ENCODE measurements at places on chromosomes 7 and 10.

DNA sequence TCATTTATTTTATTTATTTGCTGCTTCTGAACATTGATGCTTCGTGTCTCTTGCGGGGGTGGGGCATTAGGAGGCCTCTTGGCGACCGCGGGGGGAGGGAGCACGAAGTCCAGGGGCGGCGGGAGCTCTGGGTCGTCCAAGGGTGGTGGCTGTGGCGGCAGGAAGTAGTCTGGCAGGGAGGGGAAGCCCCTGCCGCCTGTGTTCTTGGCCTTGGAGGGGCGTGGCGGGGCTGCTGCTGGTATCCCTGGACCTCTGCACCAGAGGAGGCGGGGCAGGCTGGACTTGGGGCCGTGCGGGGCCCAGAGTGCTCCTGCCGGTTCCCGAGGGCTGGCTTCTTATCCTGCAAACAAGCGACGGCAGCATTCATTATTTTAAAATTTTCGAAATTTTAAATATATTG lies 70.5 kb upstream of the ABI1 start:
- DNase-seq: no peak

GRCh38 chr7:143811-144453 lies 48.4 kb upstream of the FAM20C start:
- no peak for DNase-seq

GRCh38 chr7:43450894-43451293 lies 132.0 kb upstream of the STK17A start:
- no peak for DNase-seq

GRCh38 chr10:15879058-15879457 lies 18.8 kb upstream of the MINDY3 start:
- DNase-seq: peak; percentile 27

GRCh38 chr7:117688126-117688525 lies 185.1 kb downstream of the CTTNBP2 start:
- no peak for DNase-seq

DNA sequence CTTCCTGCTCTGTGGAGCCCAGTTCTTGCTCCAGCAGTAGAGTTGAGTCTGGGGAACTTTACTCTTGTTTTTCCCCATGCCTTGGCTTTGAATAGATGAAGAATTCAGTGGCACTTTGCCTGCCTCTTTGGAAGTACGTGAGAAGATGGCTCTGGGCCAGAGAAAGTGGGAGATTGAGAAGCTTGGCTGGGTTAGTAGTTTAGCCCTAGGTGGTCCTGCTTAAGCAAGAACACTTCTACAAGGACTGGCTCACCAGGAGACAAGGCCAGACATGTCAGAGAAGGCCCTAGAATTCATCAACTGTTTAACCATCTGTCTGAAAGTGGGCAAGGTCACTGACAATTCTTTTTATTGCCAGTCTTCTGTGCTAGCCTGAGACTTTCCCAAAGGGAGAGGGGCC lies 410.3 kb downstream of the TYW1 start:
- DNase-seq: no peak

DNA sequence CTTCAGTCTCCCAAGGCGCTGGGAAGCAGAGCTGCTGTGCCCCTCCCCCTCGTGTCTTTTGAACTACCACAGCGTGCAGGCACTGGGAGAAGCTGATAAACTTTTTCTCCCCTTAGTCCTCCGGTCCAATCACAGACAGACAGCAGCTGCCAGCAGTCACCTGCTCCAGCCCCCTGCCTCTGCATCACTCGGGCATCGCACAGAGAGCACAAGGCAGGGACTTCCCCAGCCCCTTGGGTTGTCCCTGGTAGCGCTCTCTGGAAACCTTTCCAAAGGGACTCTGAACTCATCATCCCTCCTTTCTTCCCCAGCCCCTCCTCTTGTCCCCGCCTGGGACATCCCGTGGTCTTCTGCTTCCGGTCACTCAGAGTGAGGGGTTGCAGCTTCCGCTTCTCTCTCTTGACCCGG lies 1.4 kb upstream of the NEUROG3 start:
- peak; percentile 73 for DNase-seq

GRCh38 chr10:76244061-76244686 lies 812.8 kb downstream of the LRMDA start:
- no peak for DNase-seq

DNA sequence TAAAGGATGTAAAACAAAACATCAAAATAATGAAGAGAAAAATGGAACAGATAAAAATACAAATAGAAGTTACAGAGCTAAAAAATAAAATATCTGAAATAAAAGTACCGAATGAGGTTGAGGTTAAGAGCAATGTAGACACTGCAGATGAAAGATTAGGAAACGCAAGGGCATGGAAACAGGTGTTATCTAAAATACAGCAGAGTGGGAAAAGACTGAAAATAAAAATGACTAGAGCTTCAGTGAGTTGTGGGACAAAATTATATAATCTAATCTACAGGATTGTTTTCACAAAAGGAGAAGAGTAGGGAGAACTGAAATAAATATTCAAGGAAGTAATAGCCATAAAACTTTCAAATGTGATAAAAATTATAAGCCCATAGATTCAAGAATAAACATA lies 123.8 kb downstream of the PTEN start:
- DNase-seq: no peak

- DNase-seq: no peak
These were observed 11.5 kb downstream of the OR6B1 start for GRCh38 chr7:144011458-144012230.

DNA sequence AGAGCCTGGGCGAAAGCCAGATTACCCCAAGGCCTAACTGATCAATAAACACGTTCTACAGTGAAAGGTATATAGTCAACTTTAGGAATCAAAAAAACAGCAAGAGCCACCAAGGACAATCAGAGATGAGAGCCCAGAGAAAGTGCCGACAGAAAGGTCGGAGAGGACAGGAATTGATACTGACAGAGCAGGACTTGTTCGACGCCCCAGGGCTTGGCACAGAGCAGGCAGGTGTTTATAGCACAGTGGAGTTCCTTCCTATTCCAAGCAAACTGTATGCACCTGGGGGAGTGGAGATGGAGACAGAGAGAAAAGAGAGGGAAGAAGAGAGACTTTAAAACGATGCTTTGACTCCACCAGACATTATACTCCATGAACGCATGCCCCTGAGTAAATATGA lies 39.5 kb downstream of the PPP1R3C start:
- no peak for DNase-seq

- DNase-seq: peak; percentile 26
These were observed 149.1 kb upstream of the CALCR start for GRCh38 chr7:93723424-93724124.
